Glomerular endothelial cell (primary cell): ENCODE measurements at places on chromosomes 1 and 21. TPM values are rescaled to one million over a fixed set of nuclear protein-coding genes. Genes with fewer than 3 reads are reported as not detected.

Gene BARHL2
- total RNA-seq = not detected in 2 replicates

Gene PAX7
- total RNA-seq = not detected in 2 replicates

Gene MEGF6
- total RNA-seq = 30.1 and 57.6 TPM in 2 replicates

Gene AK4
- total RNA-seq = 21.5 and 24.7 TPM in 2 replicates

Gene TDRD5
- total RNA-seq = not detected in 2 replicates

Gene BMP8B
- total RNA-seq = 0.05 TPM in 1 of 2 replicates, not detected in the other

Gene PTPRC
- not detected in 2 replicates for total RNA-seq

Gene RHD
- not detected in 2 replicates for total RNA-seq

Gene CFHR4
- not detected in 2 replicates for total RNA-seq

Gene FCMR
- total RNA-seq = 1.1 TPM in 1 of 2 replicates, not detected in the other

Gene KIAA0040
- 7.6 and 18.6 TPM in 2 replicates for total RNA-seq

Gene REG4
- not detected in 2 replicates for total RNA-seq

Gene WLS
- 99.6 and 118 TPM in 2 replicates for total RNA-seq

Gene CGN
- 0.12 and 0.58 TPM in 2 replicates for total RNA-seq

Gene ST6GALNAC3
- total RNA-seq = 12.4 and 16.6 TPM in 2 replicates

Gene RUNX3
- 0.06 TPM in 1 of 2 replicates, not detected in the other for total RNA-seq

Gene BCL2L15
- total RNA-seq = 0.10 and 0.23 TPM in 2 replicates

Gene COL11A1
- total RNA-seq = 0.12 TPM in 1 of 2 replicates, not detected in the other

Gene MCOLN3
- total RNA-seq = not detected in 2 replicates

Gene SLC44A3
- total RNA-seq = 1.5 and 3.7 TPM in 2 replicates

Gene OR2T11
- total RNA-seq = not detected in 2 replicates

Gene THEMIS2
- 20.2 and 29.5 TPM in 2 replicates for total RNA-seq

Gene TNNT2
- 0.88 TPM in 1 of 2 replicates, not detected in the other for total RNA-seq

Gene RHBDL2
- total RNA-seq = 0.12 TPM in 1 of 2 replicates, not detected in the other

Gene METTL18
- total RNA-seq = 3.1 and 4.3 TPM in 2 replicates

Gene NES
- total RNA-seq = 250 and 276 TPM in 2 replicates

Gene S100A7A
- total RNA-seq = not detected in 2 replicates

Gene HAO2
- total RNA-seq = not detected in 2 replicates

Gene CLDN14
- 6.1 and 7.9 TPM in 2 replicates for total RNA-seq

Gene FCGR2B
- total RNA-seq = not detected in 2 replicates

Gene S100A6
- total RNA-seq = 581 and 1,075 TPM in 2 replicates

Gene TLR5
- 0.19 and 0.53 TPM in 2 replicates for total RNA-seq

Gene FNDC10
- 5.2 and 9.9 TPM in 2 replicates for total RNA-seq

Gene PIGV
- total RNA-seq = 6.0 and 9.5 TPM in 2 replicates

Gene F3
- 35.4 and 48.8 TPM in 2 replicates for total RNA-seq

Gene BRDT
- total RNA-seq = not detected in 2 replicates

Gene ASCL5
- not detected in 2 replicates for total RNA-seq

Gene AVPR1B
- total RNA-seq = not detected in 2 replicates

Gene CYP4B1
- not detected in 2 replicates for total RNA-seq

Gene ITLN2
- not detected in 2 replicates for total RNA-seq

Gene ZYG11A
- total RNA-seq = 0.35 and 0.73 TPM in 2 replicates

Gene OR6N1
- total RNA-seq = not detected in 2 replicates

Gene RPL11
- total RNA-seq = 834 and 1,078 TPM in 2 replicates

Gene S100A7
- total RNA-seq = not detected in 2 replicates

Gene NLRP3
- total RNA-seq = 0.58 and 1.0 TPM in 2 replicates

Gene MYBPH
- total RNA-seq = not detected in 2 replicates

Gene TFF2
- total RNA-seq = not detected in 2 replicates

Gene TRPM2
- 3.4 and 5.7 TPM in 2 replicates for total RNA-seq

Gene INAVA
- total RNA-seq = 2.3 and 2.8 TPM in 2 replicates

Gene CFHR5
- total RNA-seq = not detected in 2 replicates

Gene NPR1
- 4.2 and 13.0 TPM in 2 replicates for total RNA-seq

Gene KCNA2
- not detected in 2 replicates for total RNA-seq

Gene GPR52
- total RNA-seq = 2.9 TPM in 1 of 2 replicates, not detected in the other
